CD4-positive, alpha-beta T cell treated with Interleukin-4 for 1 hour (primary cell): ENCODE measurements at places on chromosomes 1 and 21.
A peak's percentile ranks its signal among the peaks of the same experiment; 100 is the strongest.

GRCh38 chr1:29945426-29945825, 709.1 kb downstream of the PTPRU start:
- no peak for DNase-seq

DNA sequence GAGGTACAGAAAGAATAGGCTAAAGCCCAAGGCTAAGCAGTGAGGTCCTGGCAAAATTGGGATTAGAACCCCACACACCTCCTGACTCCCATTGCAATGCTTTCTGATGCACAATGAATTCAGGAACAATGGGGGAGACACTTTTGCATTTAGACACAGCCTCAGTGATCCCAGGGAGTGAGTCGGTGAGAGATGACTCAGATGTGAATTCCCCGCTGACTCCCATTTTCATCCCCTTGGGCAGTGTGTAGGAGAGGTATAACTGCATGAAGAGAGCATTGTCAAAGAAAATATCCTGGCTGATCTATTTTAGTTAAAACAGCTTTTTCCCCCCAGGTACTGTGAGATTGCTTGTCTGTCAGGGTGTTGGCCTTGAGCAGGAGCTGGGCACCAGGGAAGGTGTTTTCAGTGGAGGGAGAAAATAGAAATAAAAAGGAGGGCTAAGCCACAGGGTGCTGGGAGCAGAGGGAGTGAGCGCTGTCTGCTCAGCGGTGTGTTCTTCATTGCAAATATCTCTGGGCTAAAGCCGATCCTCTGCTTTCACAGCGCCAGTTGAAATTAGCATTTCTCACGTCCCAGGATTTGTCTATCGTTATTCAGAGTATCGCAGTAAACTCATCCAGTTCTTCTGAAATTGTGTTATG, 247.7 kb upstream of the PTBP2 start:
- DNase-seq, result no peak

GRCh38 chr1:183097438-183098051, 74.3 kb downstream of the LAMC1 start:
- no peak for DNase-seq

- no peak for DNase-seq
These were observed 32.2 kb downstream of the C8B start for GRCh38 chr1:56933606-56934005.

GRCh38 chr1:19688041-19688842, 23.6 kb downstream of the HTR6 start:
- DNase-seq, result peak; percentile 64
